ENCODE measurements at places on chromosomes 5 and 9.

- DNase-seq, result no peak
Measured at GRCh38 chr5:89996890-89997289, 412.7 kb downstream of the CETN3 start.

DNA sequence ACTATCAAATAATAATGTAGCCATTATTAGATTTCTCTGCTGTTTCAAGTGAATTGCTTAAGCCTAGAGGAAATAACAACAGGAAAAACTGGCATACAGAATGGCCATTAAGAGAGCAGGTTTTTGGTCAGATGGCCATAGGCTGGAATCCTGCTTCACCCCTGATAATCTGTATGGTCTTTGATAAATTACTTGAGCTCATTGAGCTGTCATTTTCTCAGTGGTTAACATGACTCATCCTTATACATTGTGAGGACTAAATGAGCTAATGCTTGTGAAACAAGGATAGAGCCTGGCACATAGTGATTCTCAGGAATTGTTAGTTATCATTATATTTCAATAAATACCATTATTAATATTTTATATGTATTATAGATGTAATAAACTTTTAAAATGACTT is 516.5 kb downstream of the KIF4B start:
- DNase-seq, result no peak

DNA sequence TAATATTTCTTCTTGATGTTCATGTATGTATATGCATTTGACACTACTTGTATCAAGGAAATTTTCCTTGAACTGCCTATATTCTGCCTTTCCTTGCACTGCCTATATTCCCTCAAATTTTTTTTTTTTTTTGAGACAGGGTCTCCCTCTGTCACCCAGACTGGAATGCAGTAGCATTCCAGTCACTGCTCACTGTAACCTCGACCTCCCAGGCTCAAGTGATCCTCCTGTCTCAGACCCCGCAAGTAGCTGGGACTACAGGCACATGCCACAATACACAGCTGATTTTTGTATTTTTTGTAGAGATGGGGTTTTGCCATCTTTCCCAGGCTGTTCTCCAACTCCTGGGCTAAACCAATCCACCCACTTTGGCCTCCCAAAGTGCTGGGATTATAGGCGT is 4.1 kb downstream of the HMGCS1 start:
- DNase-seq, result no peak

DNA sequence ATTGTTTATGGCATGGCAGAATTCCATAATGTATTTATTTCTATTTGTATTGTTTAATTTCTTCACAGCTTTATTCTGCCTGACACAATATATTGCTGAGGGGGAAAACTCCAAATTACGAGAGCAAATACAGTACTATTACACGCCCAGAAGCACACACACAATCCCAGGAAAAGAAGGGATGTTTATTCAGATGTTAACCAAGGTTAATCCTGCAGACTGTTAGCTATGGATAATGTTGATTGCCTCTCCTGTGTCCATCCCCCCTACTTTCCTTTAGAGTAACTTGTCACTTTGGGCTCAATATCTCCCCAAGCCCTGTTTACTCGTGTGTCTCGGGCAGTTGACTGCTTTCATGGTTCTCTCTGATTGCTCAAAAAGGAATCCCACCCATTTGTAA is 84.2 kb upstream of the ERCC6L2 start:
- DNase-seq, result no peak

DNA sequence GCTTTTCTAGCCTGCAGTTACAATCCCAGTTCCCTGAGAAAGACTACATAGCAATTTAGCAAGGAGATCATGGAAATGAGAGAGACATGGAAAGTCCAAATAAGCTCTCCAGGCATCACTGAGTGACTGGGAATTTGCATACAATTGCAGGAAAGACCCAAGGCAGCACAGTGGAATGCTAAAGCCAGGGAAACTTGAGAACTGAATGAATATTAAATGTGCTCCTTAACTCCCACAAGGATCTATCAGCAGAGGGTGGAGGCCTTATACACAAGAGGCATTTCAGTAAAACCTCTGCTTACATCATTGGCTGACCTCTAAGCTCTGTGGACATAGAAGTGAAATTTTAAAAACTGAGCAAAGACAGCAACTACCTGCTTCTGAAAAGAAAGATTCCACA is 355.6 kb upstream of the DAB2 start:
- DNase-seq, result no peak

GRCh38 chr5:66969484-66969883 is 227.1 kb downstream of the CD180 start:
- DNase-seq, result no peak

DNA sequence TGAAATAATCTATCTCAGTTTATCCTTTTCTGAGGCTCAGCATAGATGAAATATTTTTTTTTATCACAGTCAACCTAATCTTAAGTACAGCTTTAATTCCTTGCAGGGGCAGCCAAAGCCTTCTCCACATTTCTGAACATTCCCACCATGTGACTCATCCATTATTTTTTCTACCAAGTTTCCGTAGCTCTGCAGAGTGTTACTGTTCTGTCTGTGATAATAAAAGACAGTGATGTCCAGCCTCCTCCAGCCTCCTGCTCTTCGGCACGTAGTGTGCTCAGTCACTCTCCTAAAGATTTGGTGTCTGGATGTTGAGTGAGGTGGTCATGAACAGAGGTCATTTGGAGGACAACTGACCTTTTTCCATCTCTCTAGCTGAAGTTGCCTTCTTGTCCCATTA is 338.1 kb upstream of the ADAMTS16 start:
- DNase-seq, result no peak

GRCh38 chr5:78367318-78367991 is 7.0 kb downstream of the SCAMP1 start:
- DNase-seq, result no peak

DNA sequence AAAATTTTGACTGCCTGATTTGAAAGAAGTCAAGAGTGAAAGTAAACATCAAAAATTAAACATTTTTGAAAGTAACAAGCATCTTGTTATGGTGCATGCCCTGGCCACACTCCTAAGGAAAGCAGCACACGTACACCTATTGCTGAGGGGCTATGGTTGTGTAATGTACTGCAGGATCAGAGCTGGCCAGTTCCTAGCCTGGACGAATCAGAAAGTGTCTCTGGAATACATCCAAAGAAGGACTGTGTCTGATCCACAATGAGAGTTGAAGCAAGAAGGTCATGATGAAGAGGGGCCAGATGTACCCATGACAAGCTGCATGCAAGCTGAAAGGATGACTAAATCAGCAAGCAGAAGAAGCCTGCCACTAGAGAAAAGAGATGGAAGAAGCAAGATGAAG is 618.2 kb downstream of the TLE1 start:
- DNase-seq, result no peak

DNA sequence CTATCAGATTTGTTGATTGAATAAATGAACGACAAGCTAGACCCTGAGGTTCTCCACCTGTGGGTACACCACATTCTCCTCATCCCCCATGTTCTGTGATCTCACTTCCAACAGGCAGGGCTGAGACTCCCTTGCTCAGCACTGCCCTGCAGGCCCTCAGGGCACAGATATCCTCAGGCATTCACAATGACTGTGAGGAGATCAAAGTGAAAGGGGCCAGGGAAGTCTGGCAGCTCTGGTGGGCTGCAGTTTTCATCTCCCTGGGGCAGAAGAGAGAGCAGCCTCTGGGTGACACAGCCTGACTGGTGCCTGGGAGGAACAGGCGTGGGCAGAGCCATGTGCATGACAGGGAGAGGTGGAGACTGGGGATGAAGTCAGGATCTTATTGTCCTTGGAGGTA is 142.4 kb upstream of the C9orf72 start:
- DNase-seq, result no peak

DNA sequence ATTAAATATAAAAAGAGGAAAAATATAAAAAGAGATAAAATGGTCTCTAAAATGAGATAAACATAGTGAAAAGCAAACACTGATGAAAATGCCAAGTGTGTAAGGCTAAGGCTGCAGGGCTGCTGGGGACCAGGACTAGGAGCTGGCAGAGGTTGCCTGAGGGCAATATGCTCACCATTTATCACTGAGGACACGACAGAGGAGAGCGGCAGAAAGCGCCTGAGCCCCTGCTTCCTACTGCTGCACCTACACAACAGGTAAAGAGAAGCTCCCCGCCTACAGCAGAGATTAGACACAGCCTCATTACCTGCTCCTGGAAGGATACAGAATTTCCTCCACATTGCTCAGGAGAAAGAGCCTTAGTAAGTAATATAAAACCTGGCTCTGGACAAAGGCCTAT is 70.7 kb upstream of the PPP1R2B start:
- DNase-seq, result no peak

DNA sequence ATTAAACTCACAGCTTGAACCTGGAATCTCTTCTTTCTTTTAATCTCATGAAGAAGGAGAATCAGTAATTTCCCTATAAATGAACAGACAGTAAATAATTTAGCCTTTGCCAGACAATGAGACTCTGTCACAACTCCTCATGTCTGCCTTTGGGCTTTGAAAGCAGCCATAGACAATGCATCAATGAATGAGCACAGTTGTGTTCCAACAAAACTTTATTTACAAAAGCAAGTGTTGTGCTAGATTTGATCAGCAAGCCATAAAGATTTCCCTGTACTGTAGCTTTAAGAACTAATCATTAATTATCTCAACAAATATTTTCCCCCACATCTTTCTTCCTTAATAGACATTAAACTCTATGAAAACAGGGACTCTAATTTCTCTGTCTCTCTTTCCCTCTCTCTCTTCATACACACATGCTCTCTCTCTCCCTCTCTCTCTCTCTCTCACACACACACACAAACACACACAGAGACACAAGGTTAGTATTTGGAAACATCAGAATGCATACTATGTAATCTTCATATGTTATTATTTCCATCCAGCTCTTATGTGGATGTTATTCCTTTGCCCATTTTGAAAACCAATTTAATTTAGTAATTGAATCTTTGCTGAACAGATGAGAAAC is 1209.8 kb upstream of the CDH6 start:
- DNase-seq, result no peak

DNA sequence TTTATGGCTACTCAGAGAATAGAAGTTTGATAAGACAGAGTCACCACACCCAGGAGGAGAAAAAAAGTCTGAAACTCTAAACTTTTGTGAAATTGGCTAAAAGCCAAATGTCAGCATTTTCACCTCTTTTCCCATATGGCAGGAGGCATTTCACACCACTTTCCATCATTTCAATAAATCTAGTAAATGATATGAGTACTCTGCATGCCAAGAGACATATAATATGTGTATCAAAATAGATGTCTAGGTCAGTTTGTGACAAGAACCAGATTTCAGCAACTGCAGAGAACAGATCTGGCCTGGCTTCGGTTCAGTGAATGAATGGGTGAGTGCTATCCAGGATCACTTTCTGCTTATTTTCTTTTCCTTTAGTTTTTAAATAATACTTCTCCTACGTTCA is 470.8 kb downstream of the ENC1 start:
- no peak for DNase-seq

DNA sequence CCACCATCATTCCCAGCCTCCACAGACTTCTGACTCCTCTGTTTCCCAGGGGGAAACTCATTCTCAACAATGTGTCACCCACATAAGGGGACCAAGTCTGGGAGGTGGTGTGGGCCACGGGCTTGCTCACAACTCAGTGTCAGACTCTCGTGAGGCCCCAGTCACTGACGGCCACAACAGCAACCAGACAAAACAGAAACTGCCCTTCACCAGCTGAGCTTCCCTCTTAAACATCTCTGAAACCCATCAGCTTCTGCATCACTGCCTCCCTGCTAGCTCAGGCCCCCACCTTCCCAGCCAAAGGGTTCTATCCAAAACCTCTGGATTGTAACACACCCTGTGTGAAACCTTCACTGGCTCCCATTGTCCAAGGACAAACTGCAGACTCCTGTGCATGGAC is 273.4 kb downstream of the CDK5RAP2 start:
- DNase-seq, result no peak

DNA sequence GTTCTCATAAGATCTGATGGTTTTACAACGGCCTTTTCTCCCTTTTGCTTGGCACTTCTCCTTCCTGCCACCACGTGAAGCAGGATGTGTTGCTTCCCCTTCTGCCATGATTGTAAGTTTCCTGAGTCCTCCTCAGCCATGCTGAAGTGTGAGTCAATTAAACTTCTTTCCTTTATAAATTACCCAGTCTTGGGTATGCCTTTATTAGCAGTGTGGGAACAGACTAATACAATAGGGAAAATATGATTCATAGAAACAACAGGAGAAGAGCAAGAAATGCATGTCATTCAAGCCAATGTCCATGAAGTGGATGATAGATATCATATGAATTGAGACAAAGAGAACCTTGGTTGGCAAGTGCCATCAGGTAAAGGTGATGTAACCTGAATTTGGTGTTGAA is 128.3 kb upstream of the HAPLN1 start:
- no peak for DNase-seq

- no peak for DNase-seq
Measured at GRCh38 chr5:96372726-96373380, 60.2 kb downstream of the PCSK1 start.

DNA sequence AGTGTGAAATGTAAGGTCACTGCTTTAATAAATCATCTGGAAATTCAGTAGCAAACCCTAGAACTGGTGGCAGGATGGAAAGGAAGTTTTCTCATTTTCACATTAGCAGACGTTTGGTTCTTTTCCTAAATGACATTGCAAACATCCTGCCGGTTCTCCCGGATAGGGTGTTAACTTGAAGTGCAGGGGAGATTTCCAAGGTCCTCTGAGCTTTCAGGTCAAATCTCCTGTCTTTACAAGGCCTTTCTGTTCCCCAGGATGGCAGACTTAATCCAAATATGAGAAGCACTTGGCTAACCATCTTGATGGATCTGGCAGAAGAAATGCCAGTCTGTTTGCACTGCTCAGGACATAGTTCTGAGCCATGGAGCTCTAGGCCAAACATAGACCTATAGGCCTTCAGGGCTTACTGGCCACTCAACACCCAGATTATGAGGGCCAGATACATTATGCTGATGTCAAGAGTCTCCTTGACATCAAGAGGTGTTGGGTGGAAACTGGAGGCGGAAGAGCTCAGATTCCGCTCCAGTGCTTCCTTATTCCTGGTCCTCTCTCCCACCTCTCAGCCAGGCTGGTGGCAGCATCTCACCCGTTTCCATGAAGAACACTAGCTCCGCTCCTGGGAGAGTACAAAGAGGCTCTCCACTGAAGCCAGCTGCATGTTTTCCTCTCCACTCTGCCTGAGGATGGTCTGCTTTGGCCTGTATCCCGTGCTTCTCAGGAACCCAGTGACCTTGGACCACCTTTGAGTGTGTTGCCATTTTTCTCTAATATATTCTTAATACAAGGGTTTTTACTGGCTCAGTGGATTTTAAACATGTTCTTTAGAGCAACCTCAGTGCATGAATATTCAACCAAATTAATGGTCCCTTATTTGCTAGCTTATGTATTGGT is 61.0 kb downstream of the RALGPS1 start:
- DNase-seq, result no peak

- DNase-seq, result no peak
Measured at GRCh38 chr5:133400831-133401351, 211.4 kb downstream of the FSTL4 start.

Measured in activated naive CD8-positive, alpha-beta T cell treated with anti-CD3 and anti-CD28 coated beads, Interleukin-2, amount 50 U/mL, for 16 hours (primary cell).